ENCODE measurements at places on chromosomes 13 and 19.

GRCh38 chr13:24027494-24027893, 130.2 kb upstream of the C1QTNF9B start:
- no peak for DNase-seq

- no peak for DNase-seq
Measured at GRCh38 chr19:34313188-34313587, 51.8 kb upstream of the GPI start.

DNA sequence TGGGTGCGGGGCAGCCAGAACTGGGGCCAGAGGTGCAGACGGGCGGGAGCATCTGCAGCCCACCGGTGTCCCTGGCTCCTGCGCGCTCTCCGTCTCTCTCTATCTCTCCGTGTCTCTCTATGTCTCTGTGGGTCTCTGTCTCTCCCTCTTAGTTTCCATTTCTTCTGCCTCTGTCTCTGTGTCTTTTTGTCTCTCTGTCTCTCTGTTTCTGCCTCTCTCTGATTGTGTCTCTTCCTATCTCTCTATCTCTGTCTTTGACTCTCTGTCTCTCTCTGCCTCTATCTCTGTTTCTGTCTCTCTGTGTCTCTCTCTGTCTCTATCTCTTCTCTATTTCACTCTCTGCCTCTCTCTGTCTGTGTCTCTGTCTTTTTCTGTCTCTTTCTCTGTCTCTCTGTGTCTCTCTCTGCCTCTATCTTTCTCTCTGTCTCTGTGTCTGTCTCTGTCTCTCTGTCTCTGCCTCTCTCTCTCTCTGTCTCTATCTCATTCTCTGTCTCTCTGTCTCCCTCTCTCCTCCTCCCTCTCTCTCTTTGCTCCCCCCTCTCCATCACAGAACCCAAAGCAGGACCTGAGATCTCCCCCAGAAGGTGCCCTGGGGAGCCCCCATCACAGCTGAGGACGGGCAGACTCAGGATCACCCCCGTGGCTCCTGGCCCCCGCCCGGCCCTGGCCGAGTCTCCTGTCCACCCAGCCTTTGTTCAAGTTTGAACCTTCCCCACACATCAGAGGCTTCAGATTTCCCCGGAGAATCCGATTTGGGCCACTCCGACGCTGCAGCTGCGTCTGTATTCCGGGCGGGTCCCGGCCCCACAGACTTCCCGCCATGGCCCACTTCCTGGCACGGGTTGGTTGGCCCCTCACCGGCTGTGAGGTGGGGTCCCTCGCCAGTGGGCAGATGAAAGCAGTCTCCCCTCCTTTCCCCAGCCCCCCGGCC, 48.6 kb upstream of the TCF3 start:
- no peak for DNase-seq

DNA sequence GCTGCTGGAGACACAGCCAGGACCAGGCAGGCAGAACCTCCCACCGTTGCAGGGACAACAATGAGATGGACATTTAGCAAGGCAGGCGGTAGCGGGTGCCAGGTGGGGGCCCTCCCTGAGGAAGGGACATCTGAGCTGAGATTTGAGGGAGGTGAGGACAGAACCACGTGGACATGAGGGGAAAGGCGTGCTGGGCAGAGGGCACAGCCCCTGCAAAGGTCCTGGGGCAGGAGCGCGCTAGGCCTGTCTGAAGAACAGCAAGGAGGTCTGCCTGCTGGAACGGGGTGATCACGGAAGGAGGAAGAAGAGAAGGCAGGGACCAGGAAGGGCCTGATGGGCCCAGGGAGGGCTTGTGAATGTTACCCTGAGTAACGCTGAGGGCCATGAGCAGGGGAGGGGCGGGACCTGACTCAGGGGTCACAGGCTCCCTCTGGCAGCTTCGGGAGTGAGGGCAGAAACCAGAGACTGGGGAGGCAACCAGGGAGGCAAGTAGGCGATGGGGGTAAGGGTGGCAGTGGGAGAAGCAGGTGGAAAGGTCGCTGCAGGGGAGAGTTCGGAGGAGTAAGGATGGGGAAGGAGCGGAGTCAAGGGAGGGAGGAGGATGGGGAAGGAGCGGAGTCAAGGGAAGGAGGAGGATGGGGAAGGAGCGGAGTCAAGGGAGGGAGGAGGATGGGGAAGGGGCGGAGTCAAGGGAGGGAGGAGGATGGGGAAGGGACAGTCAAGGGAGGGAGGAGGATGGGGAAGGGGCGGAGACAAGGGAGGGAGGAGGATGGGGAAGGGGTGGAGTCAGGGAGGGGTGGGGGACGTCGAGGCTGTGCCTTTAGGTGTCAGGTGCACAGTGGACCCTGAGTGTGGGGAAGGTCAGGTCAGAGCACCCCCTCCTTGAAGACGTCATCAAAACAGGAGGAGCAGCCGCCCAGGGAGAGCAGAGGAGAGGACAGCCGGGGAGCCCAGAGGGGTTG, 15.7 kb upstream of the B3GNT3 start:
- no peak for DNase-seq

DNA sequence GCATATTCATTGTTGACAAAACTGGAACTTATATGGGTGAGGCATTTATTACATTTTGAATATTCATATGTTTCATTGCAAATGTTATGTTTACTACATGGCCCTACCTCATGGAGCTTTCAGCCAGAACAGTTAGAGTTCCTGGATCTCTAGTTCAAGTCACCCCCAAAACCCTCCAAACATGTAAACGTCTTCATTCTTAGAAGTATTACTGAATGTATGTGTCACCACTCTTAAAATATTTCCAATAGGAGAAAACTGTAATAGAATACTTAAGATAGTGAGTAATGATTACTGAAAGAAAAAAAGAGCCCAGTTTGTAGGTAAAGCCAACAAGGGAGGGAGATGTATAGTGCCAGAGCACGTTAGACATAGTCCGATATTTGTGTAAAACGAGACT, 23.5 kb downstream of the URI1 start:
- no peak for DNase-seq

DNA sequence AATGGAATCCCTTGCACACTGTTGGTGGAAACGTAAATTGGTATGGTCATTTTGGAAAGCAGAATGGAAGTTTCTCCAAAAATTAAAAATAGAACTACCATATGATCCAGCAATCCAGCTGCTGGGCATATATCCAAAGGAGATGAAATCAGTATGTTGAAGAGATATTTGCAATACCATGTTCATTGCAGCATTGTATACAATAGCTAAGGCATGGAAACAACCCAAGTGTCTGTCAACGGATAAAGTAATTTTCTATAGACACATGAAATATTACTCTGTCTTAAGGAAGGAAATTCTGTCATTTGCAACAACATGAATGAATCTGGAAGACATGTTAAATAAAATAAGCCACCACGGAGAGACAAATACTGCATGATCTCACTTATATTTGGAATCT, 124.7 kb downstream of the GPC5 start:
- no peak for DNase-seq

GRCh38 chr13:34257966-34258365, 440.0 kb downstream of the RFC3 start:
- DNase-seq, result no peak

DNA sequence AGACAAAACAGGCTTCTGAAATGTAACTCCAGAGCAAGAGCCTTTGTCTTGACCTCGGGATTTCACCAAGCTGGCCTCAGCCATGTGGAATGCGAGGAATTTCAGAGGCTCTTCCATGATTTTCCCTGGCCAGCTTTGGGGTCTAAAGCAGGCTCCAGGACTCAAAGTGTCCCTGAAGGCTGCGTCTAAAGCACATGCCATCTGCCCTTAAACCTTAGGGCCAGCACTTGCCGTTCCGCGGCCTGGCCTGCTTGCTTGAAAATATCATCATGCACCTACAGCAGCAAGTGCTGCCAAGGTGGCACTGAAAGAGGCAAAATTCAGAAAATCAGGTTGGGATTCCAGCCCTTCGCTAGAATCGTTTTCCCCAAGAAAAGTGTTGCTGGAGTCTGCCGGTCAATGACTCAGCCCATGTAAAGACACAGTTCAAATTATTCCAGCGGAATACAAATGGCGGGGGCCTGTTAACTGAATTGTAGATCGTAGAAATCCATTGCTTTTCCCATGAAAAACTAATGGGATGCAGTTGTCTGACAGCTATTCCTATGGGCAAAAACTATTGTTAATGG, 105.7 kb upstream of the RAP2A start:
- no peak for DNase-seq

GRCh38 chr19:35777086-35777841, 1.9 kb downstream of the ARHGAP33 start:
- peak; percentile 64 for DNase-seq

GRCh38 chr19:41376998-41377365, 649 bp downstream of the TMEM91 start:
- no peak for DNase-seq

DNA sequence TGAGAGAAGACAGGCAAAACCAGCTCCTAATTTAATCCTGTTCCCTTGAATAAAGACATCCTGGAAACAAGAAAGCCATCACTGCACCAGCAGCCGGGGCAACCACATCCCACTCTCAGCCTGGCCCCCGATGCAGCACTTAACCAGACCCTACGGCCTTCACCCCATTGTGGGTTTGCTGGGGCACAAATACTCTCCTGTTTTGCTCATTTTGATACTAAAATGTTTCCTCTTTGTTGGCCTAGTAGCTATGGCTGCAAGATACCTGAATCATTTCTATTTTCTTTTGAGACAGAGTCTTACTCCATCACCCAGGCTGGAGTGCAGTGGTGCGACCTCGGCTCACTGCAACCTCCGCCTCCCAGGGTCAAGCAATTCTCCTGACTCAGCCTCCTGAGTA, 28.4 kb downstream of the ANKRD27 start:
- no peak for DNase-seq

DNA sequence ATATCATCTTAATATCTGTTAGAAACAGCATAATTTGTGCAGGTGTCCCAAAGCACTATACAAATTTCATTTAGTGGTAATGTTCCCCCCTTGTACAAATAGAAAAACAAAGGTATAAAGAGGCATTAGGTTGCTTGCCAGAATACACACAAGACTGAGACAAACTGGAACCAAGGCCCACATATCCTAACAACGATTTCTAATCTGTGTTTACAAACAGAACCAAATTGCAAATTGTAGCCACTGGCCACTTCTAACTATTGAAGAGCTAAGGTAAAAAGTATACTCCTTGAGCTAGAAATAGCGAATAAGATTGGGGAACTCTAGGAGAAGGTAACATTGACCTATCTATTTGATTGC, 526.1 kb downstream of the KLF12 start:
- DNase-seq, result no peak

- DNase-seq, result no peak
Measured at GRCh38 chr19:49331616-49332055, 3.6 kb upstream of the CD37 start.

DNA sequence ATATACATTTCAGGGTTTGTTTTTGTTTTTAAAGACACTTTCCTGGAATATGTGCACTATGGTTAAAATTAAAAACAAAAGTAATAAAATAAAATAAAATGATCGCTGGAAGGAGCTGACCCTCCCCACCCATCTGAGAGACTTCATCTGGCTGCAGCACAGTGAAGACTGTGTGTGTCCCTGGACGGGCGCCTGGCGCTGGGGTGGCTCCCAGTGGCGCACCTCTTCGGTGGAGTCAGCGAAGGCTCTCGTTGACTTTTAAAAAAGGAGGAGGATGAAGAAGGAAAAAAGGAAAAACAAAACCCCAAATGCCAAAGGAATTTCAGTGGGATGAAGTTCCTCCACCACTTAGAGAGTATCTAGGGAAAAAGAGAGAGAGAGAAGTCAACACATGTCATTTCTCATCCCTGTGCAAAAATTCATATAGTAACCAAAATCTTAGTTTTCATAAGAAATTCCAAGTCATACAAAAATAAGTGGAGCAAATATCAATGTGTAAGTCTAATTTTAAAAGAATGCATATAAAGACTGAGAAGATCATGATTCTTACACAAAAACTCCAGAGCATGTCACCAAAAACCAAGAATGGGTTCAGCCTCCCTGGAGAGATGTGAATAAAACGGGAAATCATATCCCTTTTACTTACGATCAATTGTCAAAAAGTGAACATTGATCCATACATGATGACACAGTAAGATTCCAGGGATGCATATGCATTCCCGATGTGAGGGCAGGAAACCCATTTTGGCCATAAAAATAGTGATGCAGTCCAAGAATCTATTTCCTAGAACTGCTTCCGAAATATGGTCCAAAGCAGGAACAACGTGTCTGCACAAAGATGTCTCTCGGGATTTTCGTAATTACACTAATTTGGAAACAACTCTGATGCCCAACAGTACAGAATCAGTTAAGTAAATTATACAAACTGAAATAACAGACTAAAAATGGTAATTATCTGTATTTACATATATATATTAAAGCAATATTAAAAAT, 123.8 kb downstream of the STK24 start:
- DNase-seq, result no peak

Data from type B pancreatic cell (in vitro differentiated cells).